Cortex of kidney (tissue), 1 donor: ENCODE measurements at places on chromosomes 2 and 18.

- DNase-seq: no peak
Observed at GRCh38 chr2:102137138-102137537, 5.4 kb upstream of the IL1R1 start.

- no peak for DNase-seq
Observed at GRCh38 chr2:181052523-181052891, 72.1 kb downstream of the UBE2E3 start.

DNA sequence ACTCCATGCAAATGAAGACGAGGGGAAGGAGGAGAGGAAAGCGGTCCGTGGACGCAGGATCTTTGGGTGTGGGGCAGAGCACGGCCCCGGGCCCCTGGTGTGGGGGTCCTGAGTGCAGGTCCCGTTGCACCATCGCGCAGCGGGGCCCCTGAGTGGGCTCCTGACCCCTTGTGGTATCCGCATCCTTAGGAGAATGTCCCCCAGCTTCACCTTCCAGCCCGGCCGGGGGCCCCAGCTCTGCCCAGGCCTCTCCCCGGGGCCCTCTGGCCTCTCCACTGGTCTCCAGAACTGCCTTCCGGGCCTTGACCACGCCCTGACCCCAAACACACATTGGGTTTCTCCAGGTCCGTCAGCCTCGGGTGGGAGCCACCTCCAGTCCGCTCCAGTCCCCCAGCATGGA is 431.8 kb upstream of the SALL3 start:
- DNase-seq: no peak

GRCh38 chr2:206713746-206714145 is 4.5 kb downstream of the DYTN start:
- DNase-seq: no peak

- no peak for DNase-seq
Observed at GRCh38 chr2:203783496-203784203, 77.2 kb downstream of the CD28 start.

GRCh38 chr2:85988914-85989270 is 100.1 kb upstream of the ST3GAL5 start:
- DNase-seq: no peak

DNA sequence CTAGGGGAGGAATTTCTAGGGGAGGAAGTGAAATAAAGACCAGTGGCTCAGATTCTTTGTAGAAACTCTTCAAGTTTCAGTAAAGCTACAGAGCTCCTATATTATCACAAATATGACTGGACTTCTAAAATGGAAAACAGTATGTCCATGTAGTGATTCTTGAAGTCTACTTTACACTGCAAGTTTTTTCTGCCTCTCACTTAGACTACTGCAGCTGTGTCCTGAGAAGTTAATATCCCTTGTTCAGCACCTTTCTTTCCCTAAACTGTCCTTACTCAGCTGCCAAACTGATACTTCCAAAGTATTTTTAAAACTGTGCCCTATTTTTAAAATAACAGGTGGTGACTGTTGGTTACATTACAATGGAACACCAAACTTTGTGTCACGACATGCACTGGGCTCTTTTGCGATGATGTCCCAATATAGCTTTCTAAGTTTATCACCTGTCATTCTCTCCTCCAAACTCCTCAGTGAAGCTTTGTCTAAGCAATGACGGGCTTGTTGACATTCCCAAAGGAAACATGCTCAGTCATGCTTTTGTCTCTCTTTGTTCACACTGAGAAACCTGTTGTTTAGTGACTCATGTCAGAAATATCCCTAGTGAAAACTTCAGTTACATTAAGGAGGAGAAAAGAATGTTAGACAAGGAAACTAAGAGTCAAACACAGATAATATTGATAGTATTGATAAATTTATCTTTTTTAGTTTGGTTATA is 341.1 kb downstream of the ARL6IP6 start:
- no peak for DNase-seq

GRCh38 chr2:7646661-7647060 is 729.4 kb downstream of the RNF144A start:
- DNase-seq: no peak

- DNase-seq: no peak
Observed at GRCh38 chr2:168529054-168529833, 73.2 kb downstream of the CERS6 start.
